ENCODE measurements at places on chromosomes 1 and 21.
A peak's percentile ranks its signal among the peaks of the same experiment; 100 is the strongest.

GRCh38 chr21:34223376-34223775 is 140.4 kb upstream of the KCNE2 start:
- H3K27me3 ChIP-seq, result no peaks in the 10 kb centered on the region
- no peak for DNase-seq
- H3K4me3 ChIP-seq, result no peak overlapping the region
- peaks cover 3% of the 10 kb centered on the region for H3K36me3 ChIP-seq

- H3K4me1 ChIP-seq, result no peaks in the 10 kb centered on the region
- DNase-seq, result no peak
- H3K4me3 ChIP-seq, result no peak overlapping the region
- H3K36me3 ChIP-seq, result no peaks in the 10 kb centered on the region
- H3K27ac ChIP-seq, result no peak overlapping the region
- peaks cover 7% of the 10 kb centered on the region for H3K27me3 ChIP-seq
Measured at GRCh38 chr1:159122005-159122621, 45.5 kb upstream of the AIM2 start.

GRCh38 chr1:20993716-20994575 is 182.8 kb downstream of the EIF4G3 start:
- peaks cover 28% of the 10 kb centered on the region for H3K4me1 ChIP-seq
- H3K27ac ChIP-seq, result no peak overlapping the region
- peaks cover 4% of the 10 kb centered on the region for H3K36me3 ChIP-seq
- H3K27me3 ChIP-seq, result no peaks in the 10 kb centered on the region
- no peak overlapping the region for H3K4me3 ChIP-seq

- DNase-seq, result no peak
- no peak overlapping the region for H3K4me3 ChIP-seq
- H3K27me3 ChIP-seq, result peaks cover 5% of the 10 kb centered on the region
- H3K27ac ChIP-seq, result no peak overlapping the region
Measured at GRCh38 chr1:222168621-222169020, 379.3 kb downstream of the HHIPL2 start.

DNA sequence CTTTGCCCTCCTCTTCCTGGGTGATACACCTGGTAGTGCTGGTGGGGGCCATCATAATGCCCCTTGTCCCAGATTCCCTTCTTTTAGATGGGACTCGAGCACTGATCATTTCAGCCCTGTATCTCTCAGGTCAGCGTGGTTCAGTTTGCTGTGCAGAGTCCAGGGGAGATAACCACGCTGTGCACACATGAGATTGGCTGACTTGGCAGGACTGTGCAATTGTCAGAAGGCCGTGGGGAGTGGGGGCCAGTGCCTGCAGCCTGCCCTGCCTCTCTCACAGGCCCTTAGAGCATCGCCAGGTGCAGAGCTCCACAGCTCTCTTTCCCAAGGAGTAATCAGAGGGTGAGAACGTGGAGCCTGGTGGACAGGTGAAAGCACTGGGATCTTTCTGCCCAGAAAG is 15.2 kb downstream of the EPHX1 start:
- no peak overlapping the region for H3K27ac ChIP-seq
- DNase-seq, result no peak
- no peaks in the 10 kb centered on the region for H3K27me3 ChIP-seq
- peaks cover 16% of the 10 kb centered on the region for H3K36me3 ChIP-seq

DNA sequence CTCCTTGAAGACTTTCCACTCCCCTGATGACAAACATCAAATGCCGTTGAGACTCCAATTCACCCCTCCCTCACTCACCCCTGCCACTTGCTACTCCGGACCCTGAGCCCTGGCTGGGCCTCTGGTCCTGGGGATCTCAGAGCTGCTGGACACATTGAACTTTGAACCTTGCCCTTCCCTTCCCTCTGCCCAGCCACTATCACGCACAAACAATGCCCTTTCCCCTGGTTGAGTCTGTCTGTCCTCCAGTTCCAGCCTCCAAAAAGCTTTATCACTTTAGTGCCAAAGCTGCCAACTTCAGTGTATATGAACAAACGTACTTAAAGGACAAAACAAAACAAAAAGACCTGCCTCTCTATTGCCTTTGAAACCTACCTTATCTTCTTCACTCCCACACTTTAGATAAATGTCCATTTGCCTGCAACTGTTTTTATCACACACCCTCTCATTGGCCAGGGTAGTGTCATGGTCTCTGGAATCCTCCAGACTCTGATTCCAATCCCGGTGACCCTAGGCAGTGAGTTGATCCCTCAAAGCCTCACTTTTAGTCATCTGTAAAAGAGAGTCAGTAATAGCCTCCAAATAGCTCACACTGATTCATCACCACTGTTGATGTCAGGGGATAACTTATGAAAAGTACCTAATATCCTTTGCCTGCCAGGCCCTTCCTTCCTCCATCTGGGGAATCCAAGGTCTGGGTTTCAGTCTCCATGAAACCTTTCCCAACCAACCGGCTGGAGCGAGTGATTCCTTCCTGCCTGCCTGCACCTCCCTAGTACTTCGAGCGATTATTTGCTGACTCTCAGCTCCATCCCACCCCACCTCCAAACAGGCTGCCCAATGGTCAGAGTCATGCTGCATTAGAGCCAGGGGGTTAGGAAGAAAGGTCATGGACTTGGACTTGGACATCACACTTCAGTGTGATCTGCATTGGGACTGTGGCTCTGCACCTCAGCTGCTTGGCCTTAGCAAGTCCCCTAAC is 15.9 kb upstream of the SPOCD1 start:
- H3K27ac ChIP-seq, result no peak overlapping the region
- peaks cover 7% of the 10 kb centered on the region for H3K4me1 ChIP-seq
- no peak overlapping the region for H3K4me3 ChIP-seq
- H3K27me3 ChIP-seq, result peaks cover 3% of the 10 kb centered on the region

DNA sequence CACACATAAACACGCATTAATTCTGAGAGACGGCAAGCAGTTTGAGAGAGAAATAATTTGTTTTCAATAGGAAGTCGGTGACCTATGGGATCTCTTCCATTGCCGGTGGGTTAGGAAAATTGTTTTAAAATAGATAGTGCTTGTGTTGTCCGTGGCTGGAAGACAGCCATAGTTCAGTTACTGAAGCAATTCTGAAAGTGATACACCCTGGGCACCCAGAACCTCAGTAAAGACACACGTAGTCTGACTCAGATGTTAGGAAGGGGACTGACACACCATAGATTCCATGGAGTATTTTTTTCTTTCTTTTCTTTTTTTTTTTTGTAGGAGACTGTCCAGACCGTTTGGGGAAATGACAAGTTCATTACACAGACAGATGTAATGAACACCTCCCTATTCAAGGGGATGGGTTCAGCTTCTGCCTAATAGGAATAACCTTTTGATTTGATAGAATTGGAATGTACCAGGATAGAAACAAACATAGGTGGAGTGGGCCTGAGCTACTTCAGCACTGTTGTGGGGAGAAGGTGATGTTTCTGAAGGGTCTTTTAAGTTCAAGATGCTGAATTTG is 1.6 kb downstream of the C1orf21 start:
- peaks cover 16% of the 10 kb centered on the region for H3K27me3 ChIP-seq
- no peaks in the 10 kb centered on the region for H3K36me3 ChIP-seq
- DNase-seq, result no peak
- peak overlapping the region; percentile 76 for H3K4me3 ChIP-seq
- no peak overlapping the region for H3K27ac ChIP-seq
- H3K4me1 ChIP-seq, result peaks cover 58% of the 10 kb centered on the region

DNA sequence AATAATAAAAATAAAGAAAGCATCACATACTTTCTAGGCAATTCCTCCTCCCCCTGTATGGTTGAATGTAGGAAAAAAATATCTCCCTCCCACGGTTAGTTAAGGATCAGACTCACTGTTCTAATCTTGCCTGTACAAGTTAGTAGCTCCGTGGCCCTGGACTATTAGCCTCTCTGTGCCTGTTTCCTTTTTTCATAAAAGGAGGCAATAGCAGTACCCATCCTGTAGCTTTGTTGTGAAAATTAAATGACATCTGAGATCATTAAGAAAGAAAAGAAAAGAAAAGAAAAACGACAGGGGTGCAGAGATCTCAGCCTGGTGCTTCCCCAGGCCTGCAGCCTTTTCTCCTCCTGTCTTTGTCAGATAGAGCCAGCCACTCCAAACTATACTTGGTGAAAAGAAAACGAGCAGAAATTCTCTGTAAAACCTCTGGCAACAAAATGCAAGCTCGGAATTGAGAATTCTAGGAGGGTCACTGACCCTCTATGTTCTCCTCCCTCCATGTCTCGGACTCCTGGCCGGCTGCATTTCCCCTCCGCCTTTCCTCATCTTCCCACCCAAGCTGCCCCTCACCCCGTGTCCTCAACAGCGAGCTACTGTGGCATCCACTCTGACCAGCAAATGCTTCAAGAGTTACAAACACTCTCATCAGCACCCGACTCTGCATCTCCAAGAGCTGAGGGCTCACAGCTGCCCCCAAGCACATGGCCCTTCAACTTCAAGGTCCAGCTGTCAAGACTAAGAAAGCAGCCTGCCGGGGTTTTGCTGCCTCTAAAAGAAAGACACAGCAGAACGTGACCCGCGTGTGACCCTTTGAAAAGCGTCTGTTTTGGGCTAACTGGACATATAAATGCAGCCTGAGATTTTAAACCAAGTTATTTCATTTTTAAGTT is 13.6 kb downstream of the RIPK4 start:
- no peaks in the 10 kb centered on the region for H3K27me3 ChIP-seq
- no peak for DNase-seq
- H3K4me3 ChIP-seq, result no peak overlapping the region

GRCh38 chr1:184531296-184531695 is 144.5 kb downstream of the C1orf21 start:
- H3K27me3 ChIP-seq, result no peaks in the 10 kb centered on the region
- peaks cover 31% of the 10 kb centered on the region for H3K4me1 ChIP-seq
- H3K27ac ChIP-seq, result peak overlapping the region; percentile 2
- DNase-seq, result no peak
- H3K4me3 ChIP-seq, result no peak overlapping the region

GRCh38 chr1:94883691-94884090 is 43.2 kb downstream of the CNN3 start:
- no peak for DNase-seq
- H3K36me3 ChIP-seq, result peaks cover 3% of the 10 kb centered on the region
- peak overlapping the region; percentile 95 for H3K27ac ChIP-seq
- H3K27me3 ChIP-seq, result no peaks in the 10 kb centered on the region

- H3K36me3 ChIP-seq, result no peaks in the 10 kb centered on the region
- no peak for DNase-seq
- no peak overlapping the region for H3K27ac ChIP-seq
- H3K4me3 ChIP-seq, result no peak overlapping the region
- H3K4me1 ChIP-seq, result no peaks in the 10 kb centered on the region
- H3K27me3 ChIP-seq, result peaks cover 10% of the 10 kb centered on the region
Measured at GRCh38 chr1:167128261-167129227, 34.7 kb downstream of the STYXL2 start.

- no peaks in the 10 kb centered on the region for H3K36me3 ChIP-seq
- H3K27me3 ChIP-seq, result no peaks in the 10 kb centered on the region
- no peak overlapping the region for H3K27ac ChIP-seq
- peaks cover 14% of the 10 kb centered on the region for H3K4me1 ChIP-seq
Measured at GRCh38 chr1:84957966-84958365, 38.9 kb downstream of the MCOLN2 start.

GRCh38 chr1:179867493-179868330 is 9.9 kb downstream of the TOR1AIP2 start:
- peaks cover 11% of the 10 kb centered on the region for H3K4me1 ChIP-seq
- no peaks in the 10 kb centered on the region for H3K27me3 ChIP-seq
- peaks cover 32% of the 10 kb centered on the region for H3K36me3 ChIP-seq
- H3K4me3 ChIP-seq, result no peak overlapping the region
- DNase-seq, result peak; percentile 55

DNA sequence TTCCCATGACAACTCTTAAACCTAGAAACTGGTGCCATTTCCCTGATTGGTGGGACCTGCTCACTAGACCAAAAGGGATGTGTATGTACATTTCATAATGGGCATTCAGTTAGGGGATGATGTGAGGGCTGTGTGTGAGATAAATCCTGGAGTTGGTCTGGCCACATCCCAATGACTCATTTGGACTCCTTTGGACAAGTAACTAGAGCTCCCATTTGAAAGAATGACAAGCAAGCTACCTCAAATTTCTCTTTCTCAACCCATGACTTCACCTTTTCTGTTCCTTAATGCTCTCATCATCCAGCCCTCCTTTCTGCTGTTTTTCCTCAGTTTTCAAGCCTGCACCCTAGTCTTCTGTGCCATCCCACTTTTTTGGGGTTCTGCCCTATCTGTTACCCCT is 27.9 kb downstream of the EBNA1BP2 start:
- DNase-seq, result no peak
- H3K27ac ChIP-seq, result no peak overlapping the region
- H3K4me3 ChIP-seq, result no peak overlapping the region

- peak overlapping the region; percentile 27 for H3K27ac ChIP-seq
- DNase-seq, result no peak
- H3K27me3 ChIP-seq, result no peaks in the 10 kb centered on the region
- H3K4me3 ChIP-seq, result no peak overlapping the region
Measured at GRCh38 chr1:84010136-84010535, 11.2 kb upstream of the TTLL7 start.

GRCh38 chr1:165114889-165115285 is 241.6 kb downstream of the LMX1A start:
- H3K4me3 ChIP-seq, result no peak overlapping the region
- H3K27me3 ChIP-seq, result peaks cover 80% of the 10 kb centered on the region
- H3K36me3 ChIP-seq, result no peaks in the 10 kb centered on the region
- no peak overlapping the region for H3K27ac ChIP-seq
- peaks cover 16% of the 10 kb centered on the region for H3K4me1 ChIP-seq

DNA sequence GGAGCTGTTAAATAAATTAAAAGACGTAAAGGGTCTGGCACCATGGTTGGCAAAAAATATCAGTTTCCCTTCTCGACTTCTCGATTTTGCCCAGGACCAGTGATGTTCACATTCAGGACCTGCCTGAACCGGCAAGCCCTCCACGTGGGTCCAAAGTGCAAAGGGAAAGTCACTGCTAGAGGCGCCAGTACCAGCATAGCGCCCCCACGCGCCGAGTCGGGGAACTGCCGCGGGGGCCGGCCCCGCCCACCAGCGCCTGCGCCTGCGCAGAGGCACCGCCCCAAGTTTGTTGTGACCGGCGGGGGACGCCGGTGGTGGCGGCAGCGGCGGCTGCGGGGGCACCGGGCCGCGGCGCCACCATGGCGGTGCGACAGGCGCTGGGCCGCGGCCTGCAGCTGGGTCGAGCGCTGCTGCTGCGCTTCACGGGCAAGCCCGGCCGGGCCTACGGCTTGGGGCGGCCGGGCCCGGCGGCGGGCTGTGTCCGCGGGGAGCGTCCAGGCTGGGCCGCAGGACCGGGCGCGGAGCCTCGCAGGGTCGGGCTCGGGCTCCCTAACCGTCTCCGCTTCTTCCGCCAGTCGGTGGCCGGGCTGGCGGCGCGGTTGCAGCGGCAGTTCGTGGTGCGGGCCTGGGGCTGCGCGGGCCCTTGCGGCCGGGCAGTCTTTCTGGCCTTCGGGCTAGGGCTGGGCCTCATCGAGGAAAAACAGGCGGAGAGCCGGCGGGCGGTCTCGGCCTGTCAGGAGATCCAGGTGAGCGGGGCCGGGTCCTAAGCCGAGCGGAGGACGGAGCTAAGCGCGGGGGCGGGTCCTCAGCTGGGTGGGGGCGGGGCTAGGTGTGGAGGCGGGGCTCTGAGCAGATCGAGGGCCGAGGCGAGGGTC is at the start of gene PINK1:
PINK1 (plus strand) TSS at position 269 of the 875 bp plus-strand sequence; CDS start at position 360, 91 bp downstream.
- H3K27ac ChIP-seq, result peak within 1 kb of the TSS; percentile 96
- peak; percentile 95 for DNase-seq
- peaks cover 4% of the 10 kb centered on the region for H3K36me3 ChIP-seq
- peaks cover 15% of the 10 kb centered on the region for H3K4me1 ChIP-seq
- peak within 1 kb of the TSS; percentile 88 for H3K4me3 ChIP-seq

Measured in mesothelial cell of epicardium (in vitro differentiated cells).